ENCODE measurements at places on chromosomes 13 and 19.

DNA sequence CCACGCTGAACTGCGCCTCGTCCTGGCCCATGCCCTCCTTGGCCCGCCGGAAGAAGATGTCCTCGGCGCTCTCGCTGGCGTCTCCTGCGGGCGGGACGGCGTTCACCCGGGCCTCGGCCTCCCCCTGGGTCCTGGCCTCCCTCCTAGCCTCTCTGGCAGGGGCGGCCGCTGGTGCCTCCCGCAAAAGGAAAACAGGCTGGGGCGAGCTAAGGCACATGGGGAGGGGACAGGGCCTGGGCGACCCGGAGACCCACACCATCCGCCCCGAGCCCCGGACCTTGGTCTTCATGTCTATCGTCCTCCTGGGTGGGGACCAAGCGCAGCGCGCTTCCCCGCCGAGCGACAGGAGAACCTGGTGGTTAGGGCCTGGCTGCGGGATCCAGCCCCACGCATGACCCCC lies 5.7 kb upstream of the TBXA2R start:
- DNase-seq: no peak

GRCh38 chr13:49248622-49249002 lies 887 bp downstream of the CDADC1 start:
- DNase-seq: no peak

DNA sequence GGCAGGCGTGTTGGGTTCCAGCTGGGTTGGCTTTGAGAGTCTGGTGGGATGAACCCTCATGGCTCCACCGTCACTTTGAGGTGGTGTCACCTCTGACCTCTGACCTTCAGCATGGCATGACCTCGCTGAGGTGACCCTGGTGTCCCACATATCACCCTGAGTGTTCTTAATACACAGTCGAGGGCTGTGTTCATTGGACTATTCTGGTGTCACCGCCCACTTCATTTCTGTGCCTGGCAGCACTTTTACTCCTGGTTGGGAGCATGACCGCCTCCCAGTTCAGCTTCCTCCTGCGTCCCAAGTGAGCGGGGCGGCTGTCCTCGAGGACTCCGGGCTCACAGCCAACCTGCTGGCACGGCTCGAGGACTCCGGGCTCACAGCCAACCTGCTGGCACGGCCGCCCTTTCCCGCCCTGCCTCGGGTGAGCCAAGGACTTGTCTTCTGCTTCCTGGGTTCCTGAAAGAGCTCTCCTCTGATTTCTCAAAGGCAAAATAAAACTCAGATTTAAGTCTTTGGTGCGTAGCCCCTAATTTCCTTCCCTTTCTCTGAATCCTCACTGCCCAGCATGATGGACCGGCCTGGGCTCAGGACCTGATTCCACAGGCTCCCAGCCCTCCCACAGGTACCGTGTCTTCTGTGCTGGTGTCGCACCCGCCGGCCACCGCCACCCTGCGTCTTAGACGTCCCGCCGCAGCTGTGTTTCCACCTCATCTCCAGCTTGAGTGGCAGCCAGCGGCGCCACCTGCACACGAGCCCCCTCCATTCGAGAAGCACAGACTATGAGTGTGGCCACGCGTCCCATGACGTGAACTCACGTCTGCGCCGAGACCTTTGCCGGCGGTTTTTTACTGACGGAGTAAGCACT lies 10.4 kb downstream of the ATP4B start:
- peak; percentile 94 for DNase-seq

GRCh38 chr19:35719402-35720162 lies 1.8 kb downstream of the KMT2B start:
- no peak for DNase-seq

DNA sequence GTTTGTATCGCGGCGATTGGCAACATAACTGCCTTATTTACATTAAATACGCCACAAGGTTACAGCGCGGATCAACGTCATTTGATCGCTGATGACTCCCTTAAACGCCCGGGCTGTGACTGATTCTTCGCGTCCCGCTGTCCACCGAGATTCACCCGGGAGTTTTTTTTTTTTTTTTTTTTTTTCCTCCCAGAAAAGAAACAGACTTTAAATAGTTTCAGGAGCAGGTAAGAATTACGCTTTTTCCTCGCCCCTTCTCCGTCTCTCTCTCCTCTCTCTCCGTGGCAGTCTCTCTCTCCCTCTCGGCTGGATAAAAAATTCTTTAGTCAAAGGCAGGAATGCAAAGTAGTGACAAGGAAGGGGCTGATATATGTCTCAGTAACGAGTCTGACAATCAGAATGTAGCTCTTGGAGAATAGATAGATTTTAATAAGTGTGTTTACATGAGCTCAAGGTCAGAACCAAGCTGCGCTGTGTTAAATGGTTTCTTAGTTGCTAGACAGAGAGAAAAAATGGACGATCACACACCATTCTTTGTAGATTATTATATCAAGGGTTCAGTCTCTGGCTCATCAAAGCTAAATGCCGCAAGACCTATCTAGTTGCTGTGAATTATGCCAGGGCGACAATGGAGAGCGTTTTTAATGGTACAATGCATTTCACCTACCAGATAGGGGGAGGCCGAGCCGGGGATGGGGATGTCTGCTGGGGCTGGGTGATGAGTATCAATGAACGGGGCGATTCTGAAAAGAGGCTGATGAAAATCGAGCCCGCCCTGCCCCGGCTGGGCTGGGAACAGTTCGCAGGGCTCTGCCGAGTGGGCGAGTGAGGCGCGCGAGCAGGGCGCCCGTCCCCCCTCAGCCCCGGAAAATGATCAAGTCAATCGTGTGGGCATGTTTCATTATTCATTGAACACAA lies 147.2 kb upstream of the ZNF536 start:
- DNase-seq: no peak

GRCh38 chr13:51147732-51148131 lies 36.7 kb upstream of the C13orf42 start:
- DNase-seq: no peak

GRCh38 chr13:45511310-45512097 lies 46.8 kb downstream of the COG3 start:
- peak; percentile 60 for DNase-seq
